Activated CD4-positive, alpha-beta memory T cell treated with anti-CD3 and anti-CD28 coated beads, Interleukin-2, amount 10 ng/mL, durations not matched to agents 7 days and 5 days (primary cell): ENCODE measurements at places on chromosomes 6 and 20. TPM values are rescaled to one million over a fixed set of nuclear protein-coding genes. Genes with fewer than 3 reads are reported as not detected.

The MOXD1 gene
- not detected for total RNA-seq

The ID4 gene
- total RNA-seq: not detected

The COL21A1 gene
- total RNA-seq: not detected

The ID1 gene
- 0.58 TPM for total RNA-seq

The DOP1A gene
- 13.3 TPM for total RNA-seq

The HSPA1A gene
- 151 TPM for total RNA-seq

The COL11A2 gene
- total RNA-seq: 0.60 TPM

The ENPP4 gene
- 8.2 TPM for total RNA-seq

The SLC4A11 gene
- 1.6 TPM for total RNA-seq

The COX4I2 gene
- total RNA-seq: not detected

The RIMS1 gene
- total RNA-seq: not detected

The TMEM244 gene
- total RNA-seq: 0.43 TPM

The OOEP gene
- total RNA-seq: 0.33 TPM

The CALHM5 gene
- not detected for total RNA-seq

The AVP gene
- total RNA-seq: not detected

The ELOVL4 gene
- 2.0 TPM for total RNA-seq

The C6orf141 gene
- total RNA-seq: 0.48 TPM

The PI3 gene
- total RNA-seq: not detected

The TNXB gene
- 6.4 TPM for total RNA-seq

The TFAP2C gene
- not detected for total RNA-seq

The MOG gene
- total RNA-seq: not detected

The KHDC1L gene
- total RNA-seq: not detected
